CD14-positive monocyte (primary cell): ENCODE measurements at places on chromosomes 3 and 15. TPM values are rescaled to one million over a fixed set of nuclear protein-coding genes. Genes with fewer than 3 reads are reported as not detected.

DNA sequence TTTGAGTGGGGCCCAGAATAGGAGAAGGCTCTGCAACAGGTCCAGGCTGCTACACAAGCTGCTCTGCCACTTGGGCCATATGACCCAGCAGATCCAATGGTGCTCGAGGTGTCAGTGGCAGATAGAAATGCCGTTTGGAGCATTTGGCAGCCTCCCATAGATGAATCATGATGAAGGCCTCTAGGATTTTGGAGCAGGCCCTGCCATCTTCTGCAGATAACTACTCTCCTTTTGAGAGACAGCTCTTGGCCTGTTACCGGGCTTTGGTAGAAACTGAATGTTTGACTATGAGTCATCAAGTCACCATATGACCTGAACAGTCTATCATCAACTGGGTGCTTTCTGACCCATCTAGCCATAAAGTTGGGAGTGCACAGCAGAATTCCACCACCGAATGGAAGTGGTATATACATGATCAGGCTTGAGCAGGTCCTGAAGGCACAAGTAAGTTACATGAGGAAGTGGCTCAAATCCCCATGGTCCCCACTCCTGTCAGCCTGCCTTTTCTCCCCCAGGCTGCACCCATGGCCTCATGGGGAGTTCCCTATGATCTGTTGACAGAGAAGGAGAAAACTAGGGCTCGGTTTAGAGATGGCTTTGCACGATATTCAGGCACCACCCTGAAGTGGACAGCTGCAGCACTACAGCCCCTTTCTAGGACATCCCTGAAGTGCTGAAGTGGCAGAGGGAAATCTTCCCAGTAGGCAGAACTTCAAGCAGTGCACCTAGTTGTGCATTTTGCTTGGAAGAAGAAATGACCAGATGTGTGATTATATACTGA lies 971.4 kb downstream of the MCTP2 start:
- H3K27me3 ChIP-seq = no peaks in the 10 kb centered on the region
- DNase-seq = no peak
- H3K27ac ChIP-seq = no peak overlapping the region

CPN2 gene
- polyA plus RNA-seq = not detected

DNA sequence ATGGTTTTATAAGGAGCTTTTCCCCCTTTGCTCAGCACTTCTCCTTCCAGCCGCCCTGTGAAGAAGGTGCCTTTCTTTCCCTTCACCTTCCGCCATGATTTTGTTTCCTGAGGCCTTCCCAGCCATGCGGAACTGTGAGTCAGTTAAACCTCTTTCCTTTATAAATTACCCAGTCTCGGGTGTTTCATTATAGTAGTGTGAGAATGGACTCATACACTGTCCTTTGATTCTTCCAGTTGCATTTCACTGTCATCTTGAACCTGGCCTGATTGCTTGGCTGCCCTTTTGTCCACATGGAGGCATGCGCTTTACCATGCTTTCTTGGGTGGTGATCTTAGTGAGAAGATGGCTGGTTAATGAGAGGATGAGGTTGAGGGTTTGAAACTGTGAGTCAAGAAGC lies 23.2 kb downstream of the USP13 start:
- H3K4me1 ChIP-seq = no peaks in the 10 kb centered on the region
- no peaks in the 10 kb centered on the region for H3K27me3 ChIP-seq
- no peaks in the 10 kb centered on the region for H3K36me3 ChIP-seq

GRCh38 chr15:45670511-45670910 lies 35.7 kb downstream of the SQOR start:
- H3K4me3 ChIP-seq = no peak overlapping the region
- DNase-seq = no peak
- no peaks in the 10 kb centered on the region for H3K4me1 ChIP-seq
- peaks cover 63% of the 10 kb centered on the region for H3K36me3 ChIP-seq
